ENCODE measurements at places on chromosomes 4 and X.

DNA sequence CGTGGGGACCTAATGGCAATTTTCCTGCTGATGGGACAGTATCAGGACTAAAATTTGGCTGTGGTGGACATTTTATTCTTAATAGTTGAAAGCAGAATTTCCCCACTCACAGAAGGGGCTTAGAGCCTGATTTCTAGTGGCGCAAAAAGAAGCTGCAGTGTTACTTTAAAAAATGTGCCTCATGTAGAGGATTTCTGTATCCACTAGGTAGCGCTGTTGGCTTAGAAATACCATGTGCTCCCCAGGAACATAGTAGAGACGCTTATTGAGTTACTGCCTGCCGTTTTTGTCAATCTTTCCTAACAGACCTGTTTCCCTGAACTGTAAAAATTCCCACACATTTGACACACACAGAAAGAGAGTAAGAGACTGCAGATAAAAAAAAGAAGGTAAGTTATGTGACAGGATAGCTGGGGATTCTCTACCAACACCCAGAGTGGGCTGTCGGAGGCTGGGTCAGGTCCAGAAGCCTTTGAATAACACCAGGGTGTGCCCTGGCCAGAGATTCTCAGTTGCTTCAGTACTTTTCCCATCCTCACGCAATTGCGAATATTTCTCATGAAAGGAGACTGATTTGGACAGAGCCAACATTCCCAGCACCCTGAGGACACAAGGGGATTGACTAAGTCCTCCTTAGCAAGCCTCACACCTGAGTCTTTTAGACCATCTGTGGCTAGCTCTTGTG, 88.4 kb downstream of the ZXDA start:
- peak; percentile 60 for DNase-seq

- DNase-seq: no peak
These were observed 12.2 kb upstream of the EDA start for GRCh38 chrX:69603566-69604194.

DNA sequence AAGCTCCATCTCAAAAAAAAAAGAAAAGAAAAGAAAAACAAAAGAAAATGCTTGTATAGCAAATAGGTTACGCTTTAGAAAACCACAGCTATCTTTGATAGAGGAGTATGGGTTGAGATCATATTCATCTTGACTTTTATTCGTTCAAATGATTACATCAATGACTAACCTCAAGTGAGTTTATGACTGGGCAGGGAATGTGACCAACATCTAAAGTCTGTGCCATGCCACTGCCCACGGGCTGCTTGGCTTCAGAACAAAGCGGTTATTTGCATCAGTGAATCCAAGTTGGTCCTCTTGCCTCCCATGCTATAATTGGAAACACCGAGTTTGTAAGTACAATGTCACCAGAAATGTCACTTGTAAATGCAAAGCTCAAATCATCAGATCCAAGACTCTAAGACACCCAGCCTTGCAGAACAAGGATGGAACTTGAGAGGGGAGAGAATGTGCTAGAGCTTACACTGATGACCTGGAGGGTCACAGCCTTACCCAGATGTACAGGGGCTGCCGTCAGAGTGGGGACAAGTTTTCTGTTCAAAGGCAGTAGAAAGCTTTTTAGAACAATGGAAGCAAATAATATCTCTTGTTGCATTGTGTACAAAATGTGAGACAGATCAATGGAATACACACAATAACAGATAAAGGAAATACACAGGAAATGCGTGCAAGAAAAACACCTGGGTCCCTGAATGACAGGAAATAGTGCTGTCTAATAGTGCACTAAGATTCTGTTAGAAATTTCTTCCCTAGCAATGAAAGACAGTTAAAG, 8.4 kb upstream of the OPN1LW start:
- DNase-seq: no peak

DNA sequence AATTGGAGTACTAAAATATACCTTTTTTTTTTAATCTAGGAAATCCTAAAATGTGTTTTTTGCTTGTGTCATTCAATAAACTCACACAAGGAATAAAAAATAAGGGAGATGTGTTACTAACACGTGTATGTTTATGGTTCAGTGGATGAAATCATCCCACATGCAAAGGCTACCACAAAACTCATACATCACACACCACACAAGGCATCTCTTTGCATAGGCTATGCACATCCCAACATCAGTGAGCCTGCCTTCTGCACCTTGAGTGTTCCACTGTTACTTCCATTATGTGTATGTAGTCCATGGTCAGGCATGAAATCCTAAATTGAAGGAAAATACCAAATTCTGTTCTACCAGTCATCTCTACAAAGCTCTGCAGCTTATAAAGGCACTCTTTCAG, 213.1 kb downstream of the DCTD start:
- no peak for DNase-seq

- DNase-seq: no peak
These were observed 3.4 kb upstream of the CYBB start for GRCh38 chrX:37776283-37776986.

DNA sequence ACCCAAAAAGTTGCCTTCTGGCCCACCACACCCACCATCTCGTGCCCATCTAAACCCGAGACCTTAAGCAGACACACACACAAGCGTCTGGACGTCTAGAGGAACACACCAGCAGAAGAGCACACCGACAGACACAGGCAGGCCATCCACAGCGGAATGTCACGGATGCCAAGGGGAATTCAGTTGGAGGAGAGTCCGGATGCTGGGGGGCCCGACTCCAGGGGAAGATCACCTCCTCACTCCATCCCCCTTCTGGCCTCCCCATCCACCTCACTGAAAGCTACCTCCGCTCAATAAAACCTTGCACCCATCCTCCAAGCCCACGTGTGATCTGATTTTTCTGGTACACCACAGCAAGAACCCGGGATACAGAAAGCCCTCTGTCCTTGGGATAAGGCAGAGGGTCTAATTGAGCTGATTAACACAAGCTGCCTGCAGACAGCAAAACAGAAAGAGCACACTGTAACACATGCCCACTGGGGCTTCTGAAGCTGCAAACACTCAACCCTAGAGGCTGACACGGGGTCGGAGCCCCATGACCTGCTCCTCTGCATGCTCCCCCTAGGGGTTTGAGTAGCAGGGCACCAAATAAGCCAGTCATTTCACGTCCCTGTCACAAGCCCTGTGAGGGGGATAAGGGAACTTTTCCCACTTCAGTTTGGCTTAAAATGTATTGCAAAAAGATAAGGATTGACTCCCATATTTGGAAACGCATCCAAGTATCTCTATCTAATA, 339.6 kb upstream of the PCDH10 start:
- DNase-seq: no peak

DNA sequence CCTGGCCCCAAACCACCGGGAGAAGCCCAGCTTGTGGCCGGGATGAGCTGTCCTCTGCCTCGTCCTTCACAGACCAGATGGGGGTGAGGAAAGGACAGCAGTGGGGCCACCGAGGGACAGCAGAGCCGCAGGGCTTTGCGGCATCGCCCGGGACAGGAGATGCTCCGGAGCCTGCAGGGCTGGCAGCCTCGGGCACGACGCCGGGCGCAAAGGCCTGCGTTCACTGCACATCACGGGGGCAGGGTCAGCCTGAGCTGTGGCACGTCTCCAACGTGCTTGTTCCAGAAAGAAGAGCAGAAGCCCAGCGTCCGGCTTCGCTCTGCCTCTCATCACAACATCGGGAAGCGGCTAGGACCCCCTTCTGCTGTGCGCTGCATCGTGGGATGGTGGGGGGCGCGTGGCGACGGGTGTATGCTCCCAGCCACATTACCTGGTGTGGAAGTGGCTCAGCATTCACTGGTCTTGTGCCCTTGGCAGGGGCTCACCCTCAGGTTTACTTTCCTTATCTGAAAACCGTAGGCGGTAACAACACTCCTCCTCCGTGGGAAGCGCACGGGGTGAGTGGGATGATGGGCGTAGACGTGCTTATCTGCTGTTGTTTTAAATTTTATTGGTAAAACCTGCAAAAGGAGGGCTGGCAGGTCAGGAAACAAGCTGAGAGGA, 7.4 kb downstream of the TADA2B start:
- no peak for DNase-seq

- DNase-seq: no peak
These were observed 17.9 kb upstream of the NSG1 start for GRCh38 chr4:4368809-4369580.

GRCh38 chrX:149571770-149572169, 15.5 kb downstream of the MAGEA9B start:
- no peak for DNase-seq

GRCh38 chr4:99457270-99457669, 22.1 kb upstream of the ADH7 start:
- no peak for DNase-seq

DNA sequence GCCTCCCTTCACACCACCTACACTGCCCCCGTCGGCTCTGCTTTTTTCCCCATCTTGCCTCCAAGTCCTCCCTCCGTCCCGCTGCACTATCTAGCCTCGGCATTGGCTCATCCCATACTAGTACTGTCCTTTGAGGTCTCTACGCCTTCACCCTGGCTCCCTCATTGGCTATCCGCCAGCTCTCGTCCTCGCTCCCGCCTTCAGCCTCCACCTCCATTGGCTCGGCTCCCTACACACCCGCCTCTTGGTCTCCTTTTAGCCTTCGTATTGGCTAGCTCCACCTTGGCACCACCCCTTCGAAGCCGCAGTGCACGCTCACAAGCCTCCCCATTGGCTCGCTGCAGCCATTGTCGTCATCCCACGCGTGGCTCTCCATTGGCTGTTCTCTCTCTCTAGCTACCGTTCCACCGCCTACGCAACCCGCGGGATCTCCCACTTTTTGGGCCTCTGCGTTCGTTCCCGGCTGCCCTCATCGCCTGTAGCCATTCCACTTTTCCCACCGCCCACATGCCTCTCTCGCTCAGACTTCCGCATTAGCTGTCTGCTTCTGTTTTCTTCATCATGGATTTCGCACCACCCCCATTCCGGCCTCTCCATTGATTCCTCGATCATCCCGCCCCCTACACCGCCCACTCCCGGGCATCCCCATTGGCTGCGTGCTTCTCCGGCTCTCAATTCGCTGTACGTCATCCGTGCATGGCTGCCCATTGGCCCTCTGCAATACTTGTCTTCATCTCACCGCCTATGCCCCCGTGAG, 405 bp upstream of the PPP1R3F start:
- peak; percentile 97 for DNase-seq

DNA sequence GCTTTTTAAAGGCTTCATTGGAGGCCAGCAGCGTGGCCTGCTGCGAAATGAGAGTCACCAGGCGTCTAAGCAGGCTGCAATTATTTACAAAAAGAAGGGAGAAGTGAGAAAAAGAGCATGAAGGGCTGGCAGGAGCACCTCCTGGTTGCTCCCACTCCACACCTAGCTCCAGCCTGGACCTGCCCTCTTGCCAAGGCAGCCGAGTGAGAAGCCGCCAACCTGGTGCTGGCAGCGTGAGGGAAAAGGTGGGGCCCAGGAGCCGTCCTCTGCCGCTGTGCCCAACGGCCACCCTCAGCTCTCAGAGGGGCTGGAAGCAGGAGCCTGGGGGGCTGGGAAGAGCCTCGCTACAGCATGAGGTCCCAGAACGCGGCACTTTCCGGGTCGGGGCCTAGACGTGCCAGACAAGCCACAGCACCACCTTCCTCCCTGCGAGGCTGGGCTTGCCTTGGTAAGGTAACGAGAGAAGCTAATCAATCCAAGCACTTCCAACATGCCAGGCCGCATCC, 16.3 kb downstream of the SLC6A8 start:
- no peak for DNase-seq

DNA sequence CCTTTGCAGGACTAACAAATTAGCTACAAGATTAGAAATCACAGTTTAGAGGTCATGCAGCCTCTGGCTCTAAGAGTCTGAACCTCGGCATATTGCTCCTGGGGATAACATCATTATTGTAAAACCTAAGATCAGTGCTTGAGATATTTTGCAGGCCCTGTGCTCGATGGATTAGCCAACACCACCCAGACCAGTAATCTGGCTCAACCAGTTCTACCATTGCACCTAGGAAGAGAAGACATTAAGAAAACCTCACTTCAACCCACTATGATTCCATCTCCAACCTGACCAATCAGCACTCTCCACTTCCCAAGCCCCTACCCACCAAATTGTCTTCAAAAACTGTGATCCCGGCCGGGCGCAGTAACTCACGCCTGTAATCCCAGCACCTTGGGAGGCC, 43.6 kb downstream of the WFS1 start:
- DNase-seq: no peak

DNA sequence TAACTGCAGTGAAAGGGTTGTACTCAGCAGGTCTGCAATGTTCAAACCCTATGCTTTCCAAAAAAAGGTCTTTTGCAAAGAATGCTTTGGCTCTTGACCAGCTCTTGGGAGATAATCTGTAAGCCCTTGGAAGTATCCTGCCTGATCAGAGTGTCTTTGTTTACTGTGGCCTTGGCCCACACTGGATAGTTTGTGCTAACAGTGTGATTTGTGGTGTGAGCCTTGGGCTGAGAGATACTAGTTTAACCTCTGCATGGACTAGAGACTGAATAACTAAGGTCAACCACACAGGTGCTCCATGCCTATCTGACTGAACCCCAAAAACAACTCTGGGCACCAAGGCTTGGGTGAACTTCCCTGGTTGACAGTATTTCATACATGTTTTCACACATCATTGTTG, 3.6 kb upstream of the MAGED1 start:
- no peak for DNase-seq

- DNase-seq: no peak
These were observed at the start of gene PDGFRA for GRCh38 chr4:54228961-54229501. TSS of gene PDGFRA (plus strand) at chr4:54229293. CDS start at chr4:54258769, 29,476 bp downstream.

- no peak for DNase-seq
These were observed 28.7 kb downstream of the UGT2B7 start for GRCh38 chr4:69124941-69125340.

DNA sequence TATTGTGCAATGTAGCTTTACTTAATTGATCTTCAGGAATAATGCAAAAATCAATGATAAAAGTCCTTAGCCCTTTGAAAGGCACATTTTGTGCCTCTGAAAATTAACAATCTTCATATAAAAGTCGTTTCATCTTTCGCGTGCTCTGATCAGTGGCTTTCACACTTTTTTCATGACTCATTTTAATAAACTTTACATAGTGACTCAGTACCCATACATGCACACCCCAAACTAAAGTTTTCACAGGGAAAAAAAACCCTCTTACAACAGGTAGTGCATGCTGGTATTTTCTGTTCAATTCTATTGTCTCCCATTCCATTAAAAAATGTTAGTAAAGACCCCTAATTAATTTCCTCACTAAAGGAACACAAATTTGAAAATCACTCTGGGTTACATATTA, 21.5 kb downstream of the RWDD4 start:
- DNase-seq: no peak

DNA sequence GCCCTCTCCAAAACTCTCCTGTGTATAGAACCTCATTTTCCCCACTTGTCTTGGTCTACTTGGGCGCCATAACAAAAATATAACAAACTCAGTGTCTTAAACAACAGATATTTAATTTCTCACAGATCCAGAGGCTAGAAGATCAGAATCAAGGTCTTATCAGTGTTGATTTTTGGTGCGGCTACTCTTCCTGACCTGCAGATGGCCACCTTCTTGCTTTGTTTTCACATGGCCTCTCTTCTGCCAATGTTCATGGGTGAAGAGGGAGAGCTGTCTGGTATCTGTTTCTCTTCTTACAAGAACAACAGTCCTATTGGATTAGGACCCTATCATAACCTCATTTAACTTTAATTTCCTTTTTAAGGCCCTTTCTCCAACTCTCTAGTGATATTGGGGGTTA, 177.3 kb downstream of the PABPC4L start:
- DNase-seq: no peak
